Naive thymus-derived CD4-positive, alpha-beta T cell (primary cell): ENCODE measurements at places on chromosomes 1 and 21. TPM values are rescaled to one million over a fixed set of nuclear protein-coding genes. Genes with fewer than 3 reads are reported as not detected.

DNA sequence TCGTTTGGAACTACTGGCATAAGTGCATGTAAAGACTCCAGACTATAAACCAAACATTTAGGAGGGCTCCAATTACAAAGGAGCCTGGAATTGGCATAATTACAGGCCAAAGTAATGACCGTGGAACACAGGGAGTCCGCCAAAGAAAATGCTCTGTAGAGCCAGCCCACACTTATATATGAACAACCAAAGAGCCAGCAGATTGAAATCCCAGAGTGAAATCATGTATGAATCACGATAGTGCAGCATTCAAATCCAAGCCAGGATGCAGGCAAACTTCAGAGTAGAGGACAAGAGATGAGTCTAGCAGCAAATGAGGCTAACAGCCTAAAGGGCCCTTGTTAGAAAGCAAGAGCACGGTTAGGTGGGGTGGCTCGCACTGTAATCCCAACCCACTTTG, 13.1 kb downstream of the VPS26C start:
- no peak for DNase-seq

DNA sequence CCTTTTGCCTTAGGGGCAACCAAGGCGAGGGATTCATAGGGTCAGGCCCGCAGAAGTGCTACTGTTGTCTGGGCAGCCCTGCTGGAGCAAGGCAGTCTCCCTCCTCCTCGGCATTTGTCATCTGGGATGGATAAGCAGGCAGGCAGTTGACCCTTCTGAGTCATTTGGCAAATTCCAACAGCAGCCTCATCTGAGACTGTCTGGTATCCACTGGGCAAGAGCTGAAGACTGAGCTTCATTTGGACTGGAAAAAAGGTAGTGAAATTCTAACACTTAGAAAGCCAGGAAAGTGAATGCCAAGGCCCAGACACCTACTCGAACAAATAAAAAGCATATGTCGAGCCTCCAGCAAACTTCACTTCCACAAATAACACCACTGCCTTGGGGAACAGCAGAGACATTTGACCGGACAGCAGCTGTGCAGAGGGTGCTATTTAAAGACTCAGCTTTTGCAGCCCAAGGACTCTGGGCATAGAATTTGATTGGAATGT, 4.0 kb upstream of the ZBTB40 start:
- no peak for DNase-seq

DNA sequence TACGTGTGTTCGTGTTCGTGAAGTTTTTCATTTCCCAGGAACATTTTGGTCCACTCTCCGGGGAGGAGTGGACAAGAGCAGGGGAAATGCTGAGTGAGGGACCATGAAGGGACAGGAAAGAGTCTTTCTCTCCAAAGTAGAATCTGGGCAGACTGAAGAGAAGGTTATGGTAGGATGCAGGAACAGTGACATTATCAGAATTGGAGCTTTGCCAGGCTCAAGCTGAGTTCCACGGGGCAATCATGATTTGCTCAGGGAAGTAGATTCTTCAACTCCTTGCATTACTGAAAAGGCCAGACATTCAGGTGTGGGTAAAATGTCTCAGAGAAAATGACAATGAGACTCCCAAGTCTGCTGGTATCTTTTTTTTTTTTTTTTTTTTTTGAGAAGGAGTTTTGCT, 16.6 kb downstream of the ATP1A4 start:
- DNase-seq, result no peak

SH3BGR gene
- 1.6 TPM for total RNA-seq

RIMS3 gene
- total RNA-seq, result 1.2 TPM

DNA sequence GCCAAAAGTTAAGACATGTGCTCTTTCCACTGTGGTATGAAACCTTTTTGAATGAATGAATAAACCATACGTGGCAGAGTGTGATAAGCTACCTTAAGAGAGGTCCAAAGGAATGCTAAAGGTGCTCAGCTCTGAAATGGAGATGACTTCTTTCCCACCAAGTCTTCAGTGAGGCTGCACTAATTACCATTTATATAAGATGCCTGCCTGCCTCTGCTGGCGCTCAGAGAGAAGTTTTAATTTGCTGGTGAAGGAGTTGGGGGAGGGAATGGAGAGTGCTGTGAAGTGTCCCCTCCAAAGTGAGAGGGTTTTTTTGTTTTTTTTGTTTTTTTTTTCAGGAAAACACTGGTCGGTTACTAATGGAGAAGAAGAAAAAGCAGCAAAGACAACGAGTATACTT, 559.0 kb downstream of the OMA1 start:
- no peak for DNase-seq

- no peak for DNase-seq
These were observed 94.0 kb upstream of the KCND3 start for GRCh38 chr1:112083487-112083886.

DNA sequence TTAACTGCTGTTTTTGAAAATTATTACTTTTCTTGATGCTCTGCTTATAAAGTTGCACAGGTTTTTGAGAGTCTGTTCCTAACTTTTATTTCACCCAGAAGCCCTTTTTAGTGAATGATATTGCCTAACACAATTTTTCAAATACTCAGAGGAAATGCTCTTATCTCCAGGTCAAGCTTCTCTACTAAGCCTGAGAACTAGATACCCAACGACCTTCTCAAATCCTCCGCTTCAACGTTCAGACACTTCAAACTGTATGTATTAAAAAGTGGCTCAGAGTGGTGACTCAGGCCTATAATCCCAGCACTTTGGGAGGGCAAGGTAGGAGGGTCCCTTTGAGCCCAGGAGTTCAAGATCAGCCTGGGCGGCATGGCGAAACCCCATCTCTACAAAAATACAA, 88.5 kb downstream of the ASH1L start:
- DNase-seq, result no peak

DNA sequence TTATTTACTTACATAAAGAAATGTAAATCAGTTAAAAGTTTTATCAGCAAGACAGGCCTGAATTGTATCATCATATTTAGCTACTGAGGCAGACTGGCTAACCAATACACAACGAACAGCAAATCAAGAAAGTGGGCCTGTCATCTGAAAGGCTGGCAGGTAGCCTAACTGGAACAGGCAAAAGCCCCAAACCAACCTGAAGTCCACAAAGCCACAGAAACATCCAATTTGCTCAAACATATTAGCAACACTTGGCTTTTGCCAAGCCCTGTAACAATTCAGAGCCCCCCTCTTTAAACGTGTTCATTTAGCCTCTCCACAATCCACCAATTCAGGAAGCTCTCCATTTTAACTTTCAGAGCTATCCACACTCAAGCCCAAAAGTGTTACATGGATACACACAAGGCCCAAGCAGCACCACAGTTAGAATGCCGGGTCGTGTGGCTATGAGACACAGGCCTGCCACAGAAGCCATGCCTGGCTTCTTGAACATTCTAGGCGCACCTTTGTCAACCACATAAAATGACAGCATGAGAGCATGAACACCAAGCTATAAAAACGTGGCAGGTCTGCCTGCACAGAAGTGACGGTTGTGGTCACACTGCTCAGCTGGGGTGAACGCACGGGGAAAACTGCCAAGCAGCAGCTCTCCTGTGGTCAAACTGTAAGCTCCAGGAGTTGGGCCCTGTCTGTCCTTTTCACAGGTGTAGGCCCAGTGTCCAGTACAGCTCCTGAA, 49.3 kb downstream of the CD34 start:
- DNase-seq, result peak; percentile 43

DNA sequence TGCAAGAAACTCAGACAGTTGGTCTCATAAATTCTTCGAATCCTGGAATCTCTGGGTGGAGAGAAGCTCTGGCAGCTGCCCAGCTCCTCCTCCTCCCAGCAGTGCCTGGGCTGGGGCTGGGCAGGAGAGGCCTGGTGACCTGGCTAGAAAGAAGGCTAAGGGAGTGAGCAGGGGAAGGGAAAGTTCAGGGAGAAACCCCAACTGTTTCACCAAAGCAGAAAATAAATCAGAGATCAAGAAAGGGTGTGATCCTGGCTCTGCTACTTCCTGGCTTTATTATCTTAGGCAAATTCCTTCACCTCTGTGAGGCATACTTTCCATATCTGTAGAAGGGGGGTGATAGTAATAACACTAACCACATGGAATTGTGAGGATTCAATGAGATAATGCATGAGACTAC, 8.8 kb upstream of the COL16A1 start:
- DNase-seq, result no peak

- no peak for DNase-seq
These were observed 75.5 kb downstream of the LRRC8D start for GRCh38 chr1:89896105-89896942.

DNA sequence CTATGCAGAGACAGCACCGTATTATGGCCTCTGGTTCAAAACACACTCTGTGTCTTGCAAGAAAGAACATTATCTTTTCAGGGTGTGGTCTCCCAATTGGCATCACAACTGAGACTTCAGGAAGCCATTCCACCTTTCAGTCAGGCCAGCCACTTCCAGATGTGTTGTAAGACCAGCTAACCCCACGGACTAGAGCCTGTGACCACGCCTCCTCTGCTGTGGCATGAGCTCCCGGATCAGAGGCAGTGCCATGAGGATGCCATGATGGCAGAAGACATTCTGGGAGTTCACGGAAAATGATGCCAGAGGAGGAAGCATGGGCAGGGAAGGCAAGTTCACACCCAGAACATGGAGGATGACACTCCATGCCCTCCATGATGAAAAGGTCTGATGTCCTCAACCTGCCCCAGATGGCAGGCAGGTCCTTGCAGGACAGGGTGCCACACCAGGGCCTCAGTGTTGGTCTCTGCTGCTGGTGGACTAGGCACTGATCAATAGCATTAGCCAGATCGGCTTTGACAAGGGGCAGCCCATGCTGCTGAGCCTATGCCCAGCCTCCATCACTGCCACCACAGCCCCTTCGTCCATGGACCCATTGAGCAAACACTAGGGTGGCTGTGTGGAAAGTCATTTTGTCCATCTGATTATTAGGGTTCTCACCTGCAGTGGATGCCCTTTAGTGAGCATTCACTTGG, 341.6 kb downstream of the MATN1 start:
- DNase-seq, result no peak
